AG09319 (cell line): ENCODE measurements at places on chromosomes 6 and 20.

- no peak for DNase-seq
Observed at GRCh38 chr6:111764238-111765175, 108.7 kb downstream of the FYN start.

- no peak for DNase-seq
Observed at GRCh38 chr20:4134861-4135379, 119.6 kb upstream of the RNF24 start.

DNA sequence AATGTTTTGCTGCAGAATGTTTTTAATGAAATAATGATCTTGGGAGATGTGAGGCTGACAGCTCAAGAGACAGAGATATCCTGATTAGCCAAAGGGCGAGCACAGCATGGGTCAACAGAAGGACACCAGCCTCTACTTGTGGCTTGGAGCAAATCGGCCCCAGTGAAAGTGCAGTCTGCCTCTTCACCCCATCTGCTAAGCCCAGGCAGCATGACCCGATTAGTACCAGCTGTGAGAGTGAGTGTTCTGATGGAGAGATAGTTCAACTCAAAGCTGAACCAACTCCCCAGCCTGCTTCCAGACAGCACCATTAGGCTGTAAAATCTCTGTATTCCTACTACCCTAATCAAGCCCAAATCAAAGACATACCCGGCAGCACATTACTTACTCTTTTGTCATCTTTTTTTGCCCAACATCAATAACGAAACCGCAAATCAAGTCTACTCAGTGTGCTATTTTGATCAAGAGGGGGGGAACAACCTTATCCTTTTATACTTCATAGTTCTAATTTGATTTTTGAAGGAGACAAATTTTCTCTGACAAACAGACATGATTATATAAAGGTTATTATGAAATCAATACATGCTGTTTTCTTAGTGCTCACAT, 514.1 kb upstream of the NRSN1 start:
- peak; percentile 2 for DNase-seq

DNA sequence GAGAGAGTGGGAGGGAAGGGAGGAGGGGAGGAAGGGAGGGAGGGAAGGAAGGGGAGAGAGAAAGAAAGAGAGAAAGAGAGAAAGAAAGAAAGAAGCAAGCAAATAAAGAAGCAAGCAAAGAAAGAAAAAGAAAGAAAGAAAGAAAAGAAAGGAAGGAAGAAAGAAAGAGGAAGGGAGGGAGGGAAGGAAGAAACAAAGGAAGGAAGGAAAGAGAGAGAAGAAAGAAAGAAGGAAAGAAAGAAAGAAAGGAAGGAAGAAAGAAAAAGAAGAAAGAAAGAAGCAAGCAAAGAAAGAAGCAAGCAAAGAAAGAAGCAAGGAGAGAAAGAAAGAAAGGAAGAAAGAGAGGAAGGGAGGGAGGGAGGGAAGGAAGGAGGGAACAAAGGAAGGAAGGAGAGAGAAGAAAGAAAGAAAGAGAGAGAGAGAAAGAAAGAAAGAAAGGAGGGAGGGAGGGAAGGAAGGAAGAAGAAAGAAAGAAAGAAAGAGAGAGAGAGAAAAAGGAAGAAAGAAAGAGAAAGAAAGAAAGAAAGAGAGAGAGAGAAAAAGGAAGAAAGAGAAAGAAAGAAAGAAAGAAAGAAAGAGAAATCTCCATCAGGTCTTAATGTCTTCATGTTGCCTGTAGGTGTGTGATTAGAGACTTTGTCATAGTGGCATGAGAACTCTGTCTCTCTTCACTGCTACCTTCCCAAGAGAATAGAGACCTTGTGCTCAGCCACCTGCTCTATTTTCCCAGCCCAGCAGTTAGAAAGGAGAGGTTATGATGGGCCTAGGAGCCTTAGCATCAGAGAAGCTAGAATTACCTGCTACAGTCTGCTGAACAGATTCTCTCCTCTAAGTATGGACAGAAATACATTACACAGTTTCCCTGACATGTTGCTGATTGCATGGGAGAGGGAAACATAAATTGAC, 5.0 kb downstream of the SEMG1 start:
- DNase-seq: no peak

DNA sequence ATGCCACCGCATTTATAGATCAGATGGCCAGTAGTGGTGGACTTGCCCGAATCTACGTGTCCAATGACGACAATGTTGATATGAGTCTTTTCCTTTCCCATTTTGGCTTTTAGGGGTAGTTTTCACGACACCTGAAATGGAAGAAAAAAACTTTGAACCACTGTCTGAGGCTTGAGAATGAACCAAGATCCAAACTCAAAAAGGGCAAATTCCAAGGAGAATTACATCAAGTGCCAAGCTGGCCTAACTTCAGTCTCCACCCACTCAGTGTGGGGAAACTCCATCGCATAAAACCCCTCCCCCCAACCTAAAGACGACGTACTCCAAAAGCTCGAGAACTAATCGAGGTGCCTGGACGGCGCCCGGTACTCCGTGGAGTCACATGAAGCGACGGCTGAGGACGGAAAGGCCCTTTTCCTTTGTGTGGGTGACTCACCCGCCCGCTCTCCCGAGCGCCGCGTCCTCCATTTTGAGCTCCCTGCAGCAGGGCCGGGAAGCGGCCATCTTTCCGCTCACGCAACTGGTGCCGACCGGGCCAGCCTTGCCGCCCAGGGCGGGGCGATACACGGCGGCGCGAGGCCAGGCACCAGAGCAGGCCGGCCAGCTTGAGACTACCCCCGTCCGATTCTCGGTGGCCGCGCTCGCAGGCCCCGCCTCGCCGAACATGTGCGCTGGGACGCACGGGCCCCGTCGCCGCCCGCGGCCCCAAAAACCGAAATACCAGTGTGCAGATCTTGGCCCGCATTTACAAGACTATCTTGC, 725 bp downstream of the EEF1A1 start:
- no peak for DNase-seq

GRCh38 chr6:142271476-142271875, 30.3 kb upstream of the ADGRG6 start:
- no peak for DNase-seq

DNA sequence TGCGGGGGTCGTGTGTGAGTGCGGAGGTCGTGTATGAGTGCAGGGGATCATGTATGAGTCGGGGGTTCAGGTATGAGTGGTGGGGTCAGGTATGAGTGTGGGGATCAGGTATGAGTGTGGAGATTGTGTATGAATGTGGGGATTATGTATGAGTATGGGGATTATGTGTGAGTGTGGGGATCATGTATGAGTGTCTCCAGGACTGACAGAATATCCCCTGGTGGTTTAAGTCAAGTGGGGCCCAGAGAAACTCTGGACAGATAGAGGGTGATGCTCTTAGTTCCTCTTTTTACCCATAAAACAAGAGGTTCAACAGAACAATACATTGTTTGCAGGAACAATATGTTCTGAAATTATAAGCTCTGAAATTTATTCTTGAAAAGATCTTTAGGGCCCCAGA, 131.9 kb downstream of the UST start:
- DNase-seq: no peak

DNA sequence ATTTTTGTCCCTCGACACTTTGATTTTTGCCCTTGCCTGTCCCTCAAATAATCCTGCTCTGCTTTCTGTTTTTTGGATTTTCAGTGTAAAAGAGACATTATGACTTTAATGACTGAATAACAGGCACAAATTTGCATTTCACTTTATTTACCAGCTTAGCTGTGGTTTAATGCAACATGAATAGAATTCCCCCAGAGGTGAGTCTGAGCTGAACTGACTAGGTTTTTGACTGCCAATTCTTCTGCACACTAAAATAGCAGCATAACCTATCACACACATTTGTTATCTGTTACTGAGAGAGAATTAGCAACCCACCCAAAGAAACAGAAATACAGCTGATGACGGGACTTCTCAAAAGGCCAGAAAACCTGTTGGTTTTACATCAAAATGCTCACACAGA, 3.9 kb upstream of the RBM24 start:
- no peak for DNase-seq

- no peak for DNase-seq
Observed at GRCh38 chr6:36850021-36850420, 10.8 kb upstream of the CPNE5 start.

DNA sequence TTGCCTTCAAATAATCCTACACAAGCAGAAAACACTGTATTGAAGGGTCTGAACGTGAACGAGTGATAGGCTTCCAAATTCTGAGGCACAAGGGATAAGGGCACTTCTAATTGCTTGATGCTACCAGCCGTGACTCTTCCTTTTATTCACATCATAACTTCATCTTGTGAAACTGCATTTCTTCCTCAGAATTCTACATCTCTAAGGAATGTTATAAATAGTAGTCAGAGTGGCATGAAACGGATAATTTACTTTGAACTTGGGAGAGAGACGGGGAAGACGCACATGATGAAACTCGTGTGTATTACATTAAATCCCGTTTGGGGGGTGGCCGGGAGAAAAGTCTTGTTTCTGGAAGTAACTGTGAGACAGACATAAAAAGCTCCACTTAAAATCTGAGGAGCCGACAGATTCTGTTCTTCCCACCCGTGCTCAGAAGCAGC, 754 bp downstream of the HDDC2 start:
- DNase-seq: no peak
